AG04450 (cell line): ENCODE measurements at places on chromosomes 3 and 15.

DNA sequence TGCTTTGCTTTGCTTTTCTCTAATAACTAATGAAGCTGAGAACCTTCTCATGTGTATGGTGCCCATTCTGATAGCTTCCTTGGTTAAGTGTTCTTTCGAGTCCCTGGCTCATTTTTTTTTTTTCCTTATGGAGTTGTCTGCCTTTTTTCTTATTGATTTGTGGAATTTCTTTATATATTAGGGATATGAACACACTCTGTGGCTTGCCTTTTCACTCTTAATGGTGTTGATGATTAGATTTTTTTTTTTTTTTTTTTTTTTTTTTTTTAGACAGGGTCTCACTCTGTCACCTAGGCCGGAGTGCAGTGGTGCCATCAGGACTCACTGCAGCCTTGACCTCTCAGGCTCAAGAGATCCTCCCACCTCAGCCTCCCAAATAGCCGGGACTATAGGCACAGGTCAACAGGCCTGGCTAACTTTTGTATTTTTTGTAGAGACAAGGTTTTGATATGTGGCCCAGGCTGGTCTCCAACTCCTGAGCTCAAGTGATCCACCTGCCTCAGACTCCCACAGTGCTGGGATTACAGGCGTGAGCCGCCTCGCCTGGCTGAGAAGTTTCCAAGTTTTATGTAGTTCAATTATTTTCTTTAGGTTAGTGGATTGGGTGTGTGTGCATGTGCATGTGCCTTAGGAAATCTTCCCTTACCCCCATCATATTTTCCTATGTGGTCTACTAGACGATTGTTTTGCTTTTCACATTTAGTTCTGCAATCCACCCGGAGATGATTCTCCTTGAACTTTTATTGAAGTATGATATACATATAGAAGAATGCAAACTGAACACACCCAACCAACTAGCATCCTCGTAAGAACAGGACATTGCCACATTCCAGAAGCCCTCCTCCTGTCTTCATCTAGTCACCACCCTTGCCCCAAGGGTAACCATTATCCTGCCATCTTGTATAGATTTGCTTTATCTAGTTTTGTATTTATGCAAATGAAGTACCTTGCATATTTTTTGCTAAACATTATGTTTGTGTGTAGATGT, 1.7 kb upstream of the SNRPA1 start:
- DNase-seq, result no peak

GRCh38 chr3:53254509-53255422, 1.1 kb downstream of the TKT start:
- DNase-seq, result no peak

DNA sequence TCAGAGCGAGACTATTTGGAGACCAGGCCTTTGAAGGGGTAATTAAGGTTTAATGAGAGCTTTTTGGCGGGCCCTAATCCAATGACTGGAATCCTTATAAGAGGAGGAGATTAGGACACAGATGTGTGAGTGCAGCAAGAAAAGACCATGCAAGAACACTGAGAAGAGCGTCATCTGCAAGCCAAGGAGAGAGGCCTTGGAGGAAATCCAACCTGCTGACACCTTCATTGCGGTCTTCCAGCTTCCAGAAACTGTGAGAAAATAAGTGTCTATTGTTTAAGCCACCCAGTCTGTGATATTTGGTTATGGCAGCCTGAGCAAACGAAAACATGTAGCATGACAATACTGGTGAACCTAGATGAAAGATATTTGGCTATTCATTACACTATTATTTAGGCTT, 23.0 kb upstream of the MUSTN1 start:
- DNase-seq, result no peak

- DNase-seq, result no peak
Measured at GRCh38 chr3:49278548-49278947, 1.5 kb upstream of the C3orf62 start.

DNA sequence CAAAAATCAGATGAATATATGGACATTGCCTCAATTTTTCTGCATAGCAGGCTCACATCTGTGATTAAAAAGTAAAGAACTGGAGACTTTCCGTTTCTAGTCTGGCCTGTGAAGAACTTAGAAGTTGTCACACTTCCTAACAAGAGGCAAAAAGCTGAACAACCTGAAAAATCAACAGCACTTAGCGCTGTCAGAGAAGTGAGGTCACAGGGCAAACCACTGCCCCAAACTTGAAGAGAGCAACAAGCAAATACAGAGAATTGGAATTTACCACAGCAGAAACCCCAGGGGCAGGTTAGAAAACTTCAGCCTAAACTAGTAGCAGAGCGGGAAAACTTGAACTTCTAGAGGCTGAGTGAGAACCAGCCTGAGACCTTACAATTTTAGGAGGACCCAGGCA, 38.9 kb downstream of the CCDC54 start:
- no peak for DNase-seq

GRCh38 chr15:52806284-52806655, 16.1 kb upstream of the ONECUT1 start:
- DNase-seq, result no peak

DNA sequence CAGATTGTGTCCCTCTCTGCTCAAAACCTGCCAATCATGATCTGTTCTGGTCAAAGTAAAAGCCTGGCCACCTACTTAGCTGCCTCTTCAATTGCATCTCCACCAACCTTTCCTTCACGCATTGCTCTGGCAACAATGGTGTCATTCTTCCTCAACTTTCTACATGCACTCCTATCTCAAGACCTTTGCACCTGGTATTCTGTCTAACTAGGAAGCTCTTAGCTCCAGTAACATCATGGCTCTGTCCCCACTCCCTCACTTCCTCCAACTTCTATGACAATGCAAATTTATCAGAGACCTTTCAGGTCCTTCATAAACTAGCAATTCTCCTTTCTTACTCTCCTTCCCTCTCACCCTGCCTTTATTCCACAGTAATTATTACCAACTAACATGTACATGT, 267.4 kb upstream of the ARL6 start:
- no peak for DNase-seq

DNA sequence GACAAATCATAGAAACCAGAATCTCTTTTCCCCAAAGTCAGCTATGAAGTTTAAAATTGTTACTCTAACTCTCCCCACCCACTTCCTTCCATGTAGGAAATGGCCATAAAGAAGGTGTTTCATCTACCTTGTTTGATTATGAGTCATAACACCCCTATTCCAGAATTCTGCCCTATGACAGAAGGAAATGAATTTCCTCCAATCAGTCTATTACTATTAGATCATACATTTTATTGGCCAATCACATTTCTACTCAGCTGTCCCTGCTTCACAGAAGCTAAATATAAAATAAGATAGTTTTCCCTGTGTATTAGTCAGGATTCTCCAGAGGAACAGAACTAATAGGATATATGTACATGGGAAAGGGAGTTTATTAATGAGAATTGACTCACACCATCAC, 102.1 kb downstream of the TGFBR2 start:
- no peak for DNase-seq

- no peak for DNase-seq
Measured at GRCh38 chr3:148243609-148244008, 454.1 kb upstream of the AGTR1 start.

DNA sequence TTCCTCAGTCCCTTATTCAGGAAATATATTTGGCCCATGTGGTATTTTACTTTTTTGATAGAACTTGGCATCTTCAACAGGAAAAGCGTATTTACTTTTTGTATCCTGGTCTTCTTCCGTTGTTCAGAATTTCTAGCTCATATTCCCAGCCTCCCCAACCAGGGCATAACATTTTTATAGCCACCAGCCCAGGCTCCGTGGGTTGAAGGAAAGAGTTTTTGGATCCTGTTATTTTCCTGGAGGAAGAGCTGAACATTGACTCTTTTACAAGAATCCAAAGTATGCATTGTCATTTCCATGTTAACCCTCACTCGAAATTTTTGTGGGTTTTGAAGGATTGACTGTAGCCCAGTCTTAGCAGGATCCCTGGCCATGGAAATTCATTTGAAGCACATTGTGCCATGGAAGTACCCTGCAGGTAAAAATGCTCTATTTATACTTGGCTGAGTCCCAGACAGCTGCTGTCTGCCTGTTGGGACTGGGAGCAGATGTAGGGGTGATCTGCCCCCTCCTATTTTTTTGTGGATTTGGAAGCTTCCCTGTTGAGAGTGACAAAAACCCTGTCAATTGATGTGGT, 98.8 kb downstream of the AKAP13 start:
- no peak for DNase-seq

DNA sequence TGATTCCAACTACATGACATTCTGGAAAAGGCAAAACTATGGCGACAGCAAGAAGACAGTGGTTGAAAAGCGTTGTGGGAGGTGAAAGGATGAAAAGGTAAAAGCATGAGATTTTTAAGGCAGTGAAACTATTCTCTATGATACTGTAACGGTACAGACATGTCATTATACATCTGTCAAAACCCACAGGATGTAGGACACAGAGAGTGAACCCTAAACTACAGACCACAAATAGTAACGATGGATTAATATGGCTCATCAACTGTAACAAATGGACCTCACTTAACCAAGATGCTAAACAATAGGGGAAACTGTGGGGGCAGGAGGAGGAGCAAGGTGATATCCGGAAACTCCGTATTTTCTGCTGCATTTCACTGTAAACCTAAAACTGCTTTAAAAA, 39.1 kb downstream of the MYO9A start:
- DNase-seq, result no peak

DNA sequence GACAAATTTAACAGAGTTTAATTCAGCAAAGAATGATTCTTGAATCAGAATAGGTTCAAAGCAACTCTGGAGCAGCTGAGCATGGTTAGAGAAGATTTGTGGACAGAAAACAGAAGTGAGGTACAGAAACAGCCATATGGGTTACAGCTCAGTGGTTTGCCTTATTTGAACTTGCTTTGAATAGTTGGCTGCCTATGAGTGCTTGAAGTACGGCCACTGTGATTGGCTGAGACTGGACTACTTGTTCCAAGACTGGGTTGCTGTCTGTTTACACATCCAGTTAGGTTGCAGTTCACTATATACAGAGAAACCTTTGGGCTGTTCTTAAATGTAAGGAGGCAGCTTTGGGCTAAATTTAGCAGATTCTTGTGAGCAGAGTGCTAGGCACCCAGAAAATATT, 79.4 kb upstream of the CADPS start:
- DNase-seq, result no peak

DNA sequence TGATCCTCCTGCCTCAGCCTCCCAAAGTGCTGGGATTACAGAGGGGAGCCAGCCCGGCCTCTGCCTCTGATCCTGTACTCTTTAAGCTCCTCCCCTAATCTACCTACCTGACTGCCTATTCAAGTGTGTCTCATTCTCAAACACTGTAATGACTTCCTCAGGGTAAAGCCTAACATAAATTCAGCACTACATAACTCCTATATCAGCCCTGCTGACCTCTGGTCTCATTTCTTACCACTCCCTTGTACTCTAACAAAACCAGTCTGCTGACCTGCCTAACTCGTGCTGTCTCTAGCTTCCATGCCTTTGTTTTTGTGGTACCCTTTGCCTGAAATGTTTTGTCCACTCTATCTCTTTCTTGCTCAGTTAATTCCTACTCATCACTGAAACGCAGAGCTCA, 172.1 kb upstream of the IL12A start:
- no peak for DNase-seq

GRCh38 chr3:185959609-185960521, 22.1 kb upstream of the TRA2B start:
- no peak for DNase-seq

GRCh38 chr15:42034628-42035434, 14.0 kb upstream of the PLA2G4E start:
- no peak for DNase-seq

GRCh38 chr3:64901522-64901885, 213.7 kb upstream of the ADAMTS9 start:
- no peak for DNase-seq

DNA sequence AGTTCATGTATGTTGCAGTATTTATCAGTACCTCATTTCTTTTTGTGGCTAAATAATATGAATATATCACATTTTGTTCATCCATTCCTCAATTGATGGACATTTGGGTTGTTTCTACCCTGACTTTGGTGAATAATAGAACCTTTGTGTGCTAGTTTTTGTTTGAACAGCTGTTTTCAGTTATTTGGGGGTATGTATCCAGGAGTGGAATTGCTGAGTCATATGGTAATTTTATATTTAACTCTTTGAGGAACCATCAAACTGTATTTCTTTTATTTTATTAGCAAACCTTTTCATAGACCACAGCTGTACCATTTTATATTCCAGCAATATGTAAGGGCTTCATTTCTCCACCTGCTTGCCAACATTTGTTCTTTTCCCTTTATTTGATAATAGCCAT, 38.4 kb upstream of the RBM5 start:
- peak; percentile 32 for DNase-seq

DNA sequence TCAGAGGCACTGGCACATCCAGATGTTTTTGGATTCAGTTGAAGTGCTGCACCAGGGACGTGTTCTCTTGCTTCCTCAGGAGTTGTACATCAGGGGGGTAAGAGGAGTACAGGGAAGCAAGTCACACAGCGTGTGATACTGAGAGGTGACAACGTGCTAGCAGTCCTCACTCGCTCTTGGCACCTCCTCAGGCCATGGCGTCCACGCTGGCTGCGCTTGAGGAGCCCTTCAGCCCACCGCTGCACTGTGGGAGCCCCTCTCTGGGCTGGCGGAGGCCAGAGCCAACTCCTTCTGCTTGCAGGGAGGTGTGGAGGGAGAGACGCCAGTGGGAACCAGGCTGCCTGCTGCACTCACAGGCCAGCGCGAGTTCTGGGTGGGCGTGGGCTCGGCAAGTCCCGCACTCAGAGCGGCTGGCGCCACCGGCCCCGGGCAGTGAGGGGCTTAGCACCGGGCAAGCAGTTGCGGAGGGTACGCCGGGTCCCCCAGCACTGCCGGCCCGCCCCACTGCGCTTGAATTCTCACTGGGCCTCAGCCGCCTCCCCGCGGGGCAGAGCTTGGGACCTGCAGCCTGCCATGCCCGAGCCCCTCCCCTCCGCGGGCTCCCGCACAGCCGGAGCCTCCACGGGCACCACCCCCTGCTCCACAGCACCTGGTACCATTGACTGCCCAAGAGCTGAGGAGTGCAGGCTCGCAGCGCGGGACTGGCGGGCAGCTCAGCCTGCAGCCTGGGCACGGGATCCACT, 64.5 kb downstream of the PLD1 start:
- no peak for DNase-seq

DNA sequence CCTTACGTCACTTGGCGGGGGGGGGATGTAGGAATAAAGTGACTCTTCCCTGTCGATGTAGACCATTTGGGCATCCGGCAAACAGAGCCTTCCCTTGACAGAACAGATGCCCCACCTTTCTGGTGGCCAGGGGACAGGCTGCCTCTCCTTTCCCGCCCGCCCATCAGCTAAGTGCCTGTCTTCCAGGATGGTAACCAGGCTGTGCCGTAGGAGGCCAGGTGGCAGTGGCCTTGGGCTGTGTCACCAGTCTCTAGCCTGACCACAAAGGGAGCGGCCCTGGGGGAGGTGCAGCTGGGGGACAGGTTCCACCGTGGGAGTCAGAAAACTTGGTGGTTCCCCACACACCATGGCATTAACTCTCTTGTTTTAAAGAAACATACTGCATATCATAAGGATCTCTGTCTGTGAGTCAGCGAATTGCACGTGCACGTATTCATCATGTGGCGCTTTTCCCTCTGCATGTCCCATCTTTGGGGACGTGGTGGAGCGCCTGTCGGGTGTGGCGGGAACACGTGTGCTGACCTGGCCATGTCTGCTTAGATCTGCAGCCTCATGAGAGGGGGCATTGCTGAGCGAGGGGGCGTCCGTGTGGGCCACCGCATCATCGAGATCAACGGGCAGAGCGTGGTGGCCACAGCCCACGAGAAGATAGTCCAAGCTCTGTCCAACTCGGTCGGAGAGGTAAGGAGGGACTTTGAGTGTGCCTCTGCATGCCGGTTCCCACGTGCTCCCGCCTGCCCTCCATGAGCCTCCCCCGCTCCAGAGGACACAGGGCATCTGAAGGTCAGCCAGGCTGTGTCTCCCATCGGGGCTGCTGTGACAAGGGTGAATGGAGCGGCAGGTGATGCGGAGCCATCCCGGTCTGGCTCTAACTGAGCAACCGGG, 156.0 kb downstream of the NSMCE3 start:
- DNase-seq, result no peak
